ENCODE measurements at places on chromosomes 11 and 22. TPM values are rescaled to one million over a fixed set of nuclear protein-coding genes. Genes with fewer than 3 reads are reported as not detected.

The PANX3 gene
- not detected for polyA plus RNA-seq

The LRRC74B gene
- polyA plus RNA-seq: not detected

The TRPC6 gene
- 0.61 TPM for polyA plus RNA-seq

The OR5L1 gene
- polyA plus RNA-seq: not detected

The KRTAP5-1 gene
- not detected for polyA plus RNA-seq

The SCGB1D2 gene
- polyA plus RNA-seq: 13.3 TPM

The EFCAB6 gene
- polyA plus RNA-seq: 4.8 TPM

The PTPRCAP gene
- 13.4 TPM for polyA plus RNA-seq

The PNPLA3 gene
- polyA plus RNA-seq: 0.32 TPM

The CPT1A gene
- polyA plus RNA-seq: 22.3 TPM

The ADAMTS15 gene
- 3.7 TPM for polyA plus RNA-seq

The TXNRD2 gene
- polyA plus RNA-seq: 39.6 TPM

The LRRC75B gene
- polyA plus RNA-seq: 48.3 TPM

The FCHSD2 gene
- polyA plus RNA-seq: 39.1 TPM

The ADORA2A gene
- polyA plus RNA-seq: 2.9 TPM

The ART1 gene
- not detected for polyA plus RNA-seq

The KRTAP5-4 gene
- not detected for polyA plus RNA-seq

The CHCHD10 gene
- polyA plus RNA-seq: 199 TPM

The KRTAP5-8 gene
- not detected for polyA plus RNA-seq

The NUCB2 gene
- 130 TPM for polyA plus RNA-seq

The TSPAN32 gene
- polyA plus RNA-seq: 7.0 TPM

The GAB4 gene
- polyA plus RNA-seq: not detected

The MFRP gene
- polyA plus RNA-seq: not detected

The APOL4 gene
- 2.1 TPM for polyA plus RNA-seq

The SLN gene
- polyA plus RNA-seq: 13.0 TPM

The KLHDC7B gene
- polyA plus RNA-seq: 0.24 TPM

The NARS2 gene
- 18.2 TPM for polyA plus RNA-seq
